ENCODE measurements at places on chromosomes 2 and 18.

GRCh38 chr2:8526403-8526696, 155.5 kb upstream of the ID2 start:
- no peak for DNase-seq

DNA sequence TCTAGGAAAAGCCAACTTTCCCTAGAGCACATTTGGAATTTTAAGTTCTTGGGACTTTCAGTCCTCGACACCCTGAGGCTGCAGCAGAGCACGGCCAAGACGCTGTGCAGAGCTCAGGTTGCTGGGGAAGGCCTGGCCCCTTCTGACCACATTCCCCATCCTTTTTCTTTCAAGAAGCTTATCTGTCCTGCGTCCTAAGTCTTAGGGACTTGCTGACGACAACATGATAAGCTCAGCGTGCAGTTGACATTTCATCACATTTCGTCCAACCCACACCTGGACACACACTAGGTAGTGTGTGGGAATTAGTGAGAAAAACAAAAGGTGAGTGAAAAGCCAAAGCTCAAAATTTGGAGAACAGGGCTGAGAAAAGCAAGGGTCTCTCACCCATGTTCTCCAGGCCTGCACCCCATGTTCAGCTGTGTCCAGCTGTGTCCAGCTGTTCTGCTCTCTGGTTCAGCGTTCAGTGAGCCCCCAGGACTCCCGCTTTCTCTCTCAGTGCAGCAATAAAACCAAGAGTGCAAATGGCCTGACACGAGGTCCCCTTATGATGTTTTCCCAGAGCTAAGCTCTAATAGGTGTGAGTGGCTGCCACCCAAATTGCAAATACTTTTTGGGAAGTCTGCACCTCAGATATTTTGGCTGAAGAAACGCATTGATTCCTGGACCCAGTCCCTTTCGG, 101.9 kb downstream of the RGPD3 start:
- DNase-seq, result no peak

- DNase-seq, result no peak
Observed at GRCh38 chr2:200964498-200964897, 1.0 kb upstream of the ORC2 start.

DNA sequence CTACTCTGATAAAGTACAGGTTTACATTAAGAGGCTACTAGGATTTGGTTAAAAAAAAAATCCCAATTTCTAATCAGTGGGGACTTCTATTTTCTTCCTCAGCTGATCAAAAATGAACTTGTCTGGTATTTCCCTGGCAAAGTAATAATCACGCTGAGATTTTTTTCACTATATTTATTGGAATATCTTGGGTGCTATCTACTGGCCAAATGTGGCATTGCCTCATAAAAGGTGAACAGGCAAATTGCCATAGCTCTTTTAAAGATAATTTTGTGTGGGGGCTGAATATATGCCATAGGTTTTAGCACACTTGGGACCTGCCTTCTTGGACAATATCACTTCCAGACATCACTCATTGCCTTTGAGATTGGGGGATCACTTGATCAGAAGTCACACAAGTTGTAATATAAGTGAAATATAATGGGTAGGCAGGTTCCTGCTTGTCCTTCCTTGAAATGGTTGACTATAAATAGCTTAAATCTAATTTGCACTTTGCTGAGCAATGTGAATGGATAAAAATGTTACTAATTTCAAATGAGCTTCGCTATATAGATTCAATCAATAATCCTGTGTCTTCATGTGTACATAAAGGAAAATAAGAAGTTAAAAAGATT, 7.0 kb upstream of the NXPH2 start:
- DNase-seq, result peak; percentile 12

DNA sequence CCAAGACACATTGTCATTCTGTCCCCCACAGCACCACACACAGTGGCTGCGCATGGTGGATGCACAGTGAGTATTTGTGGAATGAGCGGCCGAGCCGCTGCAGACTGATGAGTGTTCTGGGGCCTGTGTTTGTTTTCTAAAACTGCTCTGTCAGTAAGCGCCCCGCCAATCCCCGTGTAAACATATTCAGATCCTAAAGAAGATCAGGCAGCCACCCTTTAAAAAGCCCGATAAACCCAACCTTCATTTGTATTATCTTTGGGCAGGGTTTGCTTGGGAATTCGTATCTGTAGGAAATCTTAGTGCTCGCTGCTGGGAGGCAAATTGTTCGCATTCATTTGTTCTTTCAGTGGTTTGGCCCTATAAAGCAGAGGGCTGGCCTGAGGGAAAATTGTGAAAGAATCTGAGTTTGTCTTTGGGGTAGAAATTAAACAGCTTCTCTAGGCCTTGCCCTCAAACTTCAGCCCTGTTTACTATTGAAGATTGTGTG, 68.6 kb downstream of the TGOLN2 start:
- DNase-seq, result no peak

- no peak for DNase-seq
Observed at GRCh38 chr2:56666777-56667176, 483.0 kb downstream of the CCDC85A start.

- DNase-seq, result no peak
Observed at GRCh38 chr2:195600778-195601177, 56.2 kb upstream of the SLC39A10 start.

DNA sequence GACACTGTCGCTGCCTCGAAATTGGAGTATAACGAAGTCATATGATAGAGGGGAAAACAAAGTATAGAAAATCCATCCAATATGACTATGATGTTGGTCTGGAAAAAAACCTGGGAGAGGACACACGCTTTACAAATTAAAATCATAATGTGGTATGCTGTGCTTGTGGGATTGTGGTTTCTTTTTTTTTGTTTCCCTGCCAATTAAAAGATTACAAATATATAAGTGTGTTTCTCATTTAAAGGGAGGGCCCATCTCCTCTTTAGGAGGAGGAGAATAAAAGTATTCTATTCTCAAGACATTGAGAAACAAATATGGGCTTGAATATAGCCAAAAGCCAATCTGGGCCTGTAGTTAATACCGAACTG, 86.6 kb downstream of the EPHA4 start:
- DNase-seq, result no peak

- no peak for DNase-seq
Observed at GRCh38 chr2:239292531-239292930, 108.3 kb downstream of the HDAC4 start.

- no peak for DNase-seq
Observed at GRCh38 chr18:60662491-60662890, 289.9 kb upstream of the MC4R start.

- DNase-seq, result no peak
Observed at GRCh38 chr18:72674710-72675109, 130.6 kb upstream of the CBLN2 start.

- no peak for DNase-seq
Observed at GRCh38 chr2:168780669-168781071, 21.8 kb upstream of the NOSTRIN start.

DNA sequence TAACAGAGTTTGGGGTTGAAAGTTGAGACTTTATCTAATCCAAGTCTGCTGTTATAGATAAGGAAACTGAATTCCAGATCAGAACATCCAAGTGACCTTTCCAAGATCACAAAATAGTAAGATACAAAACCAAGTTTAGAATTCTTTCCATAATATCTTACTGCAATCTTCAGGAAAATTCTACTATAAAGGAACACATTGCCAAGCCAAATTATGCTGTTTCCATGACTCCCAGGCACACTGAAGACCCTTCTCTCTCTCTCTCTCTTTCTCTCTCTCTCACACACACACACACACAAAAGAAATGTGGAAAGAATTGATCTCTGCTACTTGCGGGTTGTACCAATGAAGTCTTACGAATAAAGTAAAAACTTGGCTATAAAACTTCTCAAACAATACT, 398.4 kb downstream of the METTL4 start:
- DNase-seq, result no peak

GRCh38 chr2:24970483-24971285, 1.1 kb downstream of the DNAJC27 start:
- no peak for DNase-seq

DNA sequence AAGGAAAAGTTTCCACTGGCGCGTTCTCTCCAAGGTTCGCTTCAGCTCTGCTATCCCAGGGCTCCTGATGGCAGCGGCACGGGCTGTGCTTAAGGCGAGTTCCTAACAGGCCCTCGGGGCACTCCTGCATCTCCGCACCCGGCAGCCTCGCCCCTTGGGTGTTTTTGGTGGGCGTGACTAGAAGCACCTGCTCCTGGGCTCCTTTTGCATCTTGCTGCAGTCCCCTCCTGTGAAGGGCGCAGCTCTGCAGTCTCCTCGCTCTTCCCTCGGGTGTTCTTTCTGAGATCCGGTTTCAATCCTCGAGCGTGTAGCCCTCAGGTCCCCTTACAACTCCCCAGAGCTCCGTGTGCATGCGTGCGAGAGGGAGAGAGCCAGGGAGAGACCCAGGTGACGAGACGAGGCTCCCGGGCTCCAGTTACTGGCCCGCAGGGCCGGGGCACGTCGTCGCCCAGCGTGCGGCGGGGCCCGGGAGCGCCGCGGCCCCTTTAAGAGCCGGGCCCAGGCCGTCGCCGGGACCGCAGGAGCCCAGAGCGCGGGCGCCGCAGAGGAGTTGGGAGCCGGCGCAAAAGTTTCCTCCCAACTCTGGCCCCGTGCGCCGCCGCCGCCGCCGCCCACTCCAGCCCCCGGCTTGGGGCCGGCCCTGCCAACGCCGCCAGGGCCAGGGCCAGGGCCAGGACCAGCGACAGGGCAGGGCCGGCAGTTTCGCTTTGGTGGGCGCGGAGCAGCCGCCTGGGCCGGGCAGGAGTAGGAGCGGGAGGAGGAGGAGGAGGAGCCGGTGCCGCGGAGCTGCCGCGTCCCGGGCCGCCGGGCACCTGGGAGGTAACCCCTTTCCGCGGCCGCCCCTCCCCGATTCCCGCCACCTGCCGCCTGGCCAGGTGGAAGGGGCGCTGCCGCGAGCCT, at the start of gene PARD3B:
TSS of gene PARD3B (plus strand) at position 515 of the 900 bp plus-strand sequence. CDS start 525 bp downstream, outside the sequence.
- peak; percentile 32 for DNase-seq

DNA sequence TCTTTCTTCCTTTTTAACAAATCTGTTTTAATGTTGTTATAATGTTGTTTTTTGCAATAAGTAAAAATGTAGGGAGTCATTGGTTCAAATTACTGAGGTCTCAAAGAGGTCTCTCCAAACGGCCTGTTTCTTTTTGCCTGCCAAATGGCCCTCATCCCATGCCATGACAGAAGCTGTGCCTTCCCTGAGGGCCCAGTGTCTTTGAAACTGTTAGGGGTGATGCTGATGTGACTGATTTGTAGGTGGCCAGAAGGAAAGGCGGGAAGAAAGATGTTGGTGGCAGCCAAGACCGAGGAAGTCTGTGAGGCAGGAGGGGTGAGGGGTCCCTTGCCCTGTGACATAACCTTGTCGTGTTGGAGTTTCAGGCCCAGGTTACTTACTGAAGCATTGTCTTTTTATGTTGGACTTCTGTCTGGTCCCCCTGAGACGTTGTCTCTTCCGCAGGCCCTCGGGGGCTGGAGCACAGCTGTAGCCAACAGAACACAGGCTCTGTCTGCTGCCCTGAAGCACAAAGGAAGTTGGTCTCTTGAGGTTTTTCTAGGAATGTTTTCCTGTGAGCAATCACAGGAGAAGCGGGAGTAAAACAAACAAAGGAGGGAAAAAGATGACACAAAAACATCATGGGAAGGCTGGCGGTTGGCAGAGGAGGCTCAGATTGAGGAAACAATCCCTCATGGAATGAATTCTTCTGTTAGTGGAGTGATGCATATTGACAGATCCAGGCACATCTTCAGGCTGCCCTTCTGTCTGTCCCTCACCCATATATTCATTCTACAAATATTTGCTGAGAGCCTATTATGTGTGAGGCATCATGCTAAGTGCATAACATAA, 4.9 kb upstream of the ST3GAL5 start:
- no peak for DNase-seq

- no peak for DNase-seq
Observed at GRCh38 chr2:675460-675859, 1.7 kb downstream of the TMEM18 start.

DNA sequence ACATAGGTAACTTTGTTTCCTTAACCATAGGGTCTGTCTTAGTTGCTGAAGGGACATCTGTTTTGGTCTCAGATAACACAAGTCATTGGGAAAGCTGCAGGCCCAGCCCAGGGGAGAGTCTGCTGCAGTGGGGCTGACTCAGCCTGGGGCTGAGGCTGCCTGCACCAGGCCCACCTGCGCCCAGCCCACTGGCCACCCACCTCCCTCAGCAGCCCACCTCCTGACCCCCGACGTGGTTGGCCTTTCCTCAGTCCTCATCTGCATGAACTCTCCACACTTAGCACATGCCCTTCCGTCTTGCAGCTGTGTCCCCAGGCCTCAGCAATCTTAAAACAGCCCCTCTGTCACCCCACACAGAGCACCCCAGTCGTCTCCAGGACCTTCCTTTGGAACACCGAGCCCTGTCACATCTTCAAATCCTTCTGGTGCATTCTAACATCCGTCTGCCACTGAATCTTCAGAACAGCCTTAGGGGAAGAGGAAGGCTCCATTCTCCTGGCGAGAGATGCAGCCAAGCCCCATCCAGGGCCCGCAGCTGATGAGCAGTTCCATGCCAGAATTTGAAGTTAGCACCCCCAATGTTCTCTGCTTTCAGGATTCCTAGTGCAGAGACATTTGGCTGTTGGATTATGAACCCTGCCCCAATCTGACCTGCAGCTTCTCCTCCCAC, 231.4 kb downstream of the SEPTIN10 start:
- no peak for DNase-seq

- DNase-seq, result no peak
Observed at GRCh38 chr2:187383043-187383800, 64.8 kb downstream of the CALCRL start.

- no peak for DNase-seq
Observed at GRCh38 chr2:189151906-189152305, 27.7 kb downstream of the COL5A2 start.
